ENCODE measurements at places on chromosomes 2 and 18.

DNA sequence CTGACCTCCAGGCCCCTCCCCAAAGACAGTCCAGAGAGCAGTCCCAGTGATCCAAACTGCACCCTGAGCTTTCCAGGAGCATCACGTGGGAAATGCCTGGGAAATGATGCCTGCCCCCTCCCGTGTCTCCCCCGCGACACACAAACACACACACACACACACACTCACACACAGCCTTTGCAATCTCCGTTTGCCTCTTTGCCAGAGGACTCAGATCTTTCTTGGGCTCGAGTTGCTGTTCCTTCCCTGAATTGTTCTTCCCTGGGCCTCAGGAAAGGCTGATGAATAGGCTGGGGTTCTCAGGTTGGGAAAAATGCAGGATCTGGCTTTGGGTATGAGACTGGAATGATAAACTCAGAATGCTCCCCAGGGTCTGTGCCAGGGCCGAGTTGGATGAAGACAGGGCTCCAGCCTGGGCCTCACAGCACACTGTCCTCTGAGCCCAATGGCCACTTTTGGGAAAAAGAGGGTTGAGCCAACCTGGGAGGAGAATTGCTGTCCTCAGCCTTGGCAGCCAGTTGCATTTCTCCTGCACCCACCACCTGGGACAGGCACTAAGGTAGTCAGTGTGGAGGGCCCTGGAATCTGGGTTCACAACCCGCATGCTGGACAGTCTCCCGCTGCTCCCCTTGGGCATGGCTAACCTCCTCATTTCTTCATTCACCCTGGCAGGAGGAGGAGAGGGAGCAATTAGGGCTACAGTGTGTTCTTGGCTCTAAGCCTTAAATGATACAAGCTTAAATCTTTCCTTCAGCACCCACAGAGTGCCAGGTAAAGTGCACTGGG lies 43.9 kb upstream of the ATP6V1B1 start:
- DNase-seq = no peak

- peak; percentile 64 for DNase-seq
Measured at GRCh38 chr18:76518123-76518859, 23.2 kb upstream of the ZNF516 start.

DNA sequence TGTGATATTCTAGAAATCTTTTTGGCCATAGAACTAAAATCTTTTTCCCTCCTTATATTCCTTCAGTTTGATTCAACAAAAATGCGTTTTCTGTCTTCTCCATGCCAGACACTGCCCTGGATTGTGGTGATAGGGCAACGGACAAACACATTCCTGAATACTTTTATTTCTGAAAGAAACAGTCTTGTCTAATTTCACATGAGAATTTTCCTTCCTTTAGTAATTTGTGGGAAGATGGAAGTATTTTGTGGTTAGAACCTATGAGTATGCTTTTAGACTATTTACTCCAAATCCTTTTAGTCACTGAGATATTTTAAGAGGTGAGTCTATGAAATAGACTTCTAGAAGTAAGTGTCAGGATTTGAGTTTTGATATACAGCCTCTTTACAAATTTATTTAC lies 49.6 kb downstream of the COL5A2 start:
- DNase-seq = no peak

- DNase-seq = no peak
Measured at GRCh38 chr2:158735822-158736580, 59.1 kb upstream of the DAPL1 start.

- no peak for DNase-seq
Measured at GRCh38 chr18:67410075-67411070, 106.1 kb downstream of the DSEL start.

GRCh38 chr2:209762563-209762962 lies 9.1 kb upstream of the UNC80 start:
- DNase-seq = no peak

- DNase-seq = no peak
Measured at GRCh38 chr2:186466743-186467142, 19.3 kb upstream of the ZC3H15 start.

DNA sequence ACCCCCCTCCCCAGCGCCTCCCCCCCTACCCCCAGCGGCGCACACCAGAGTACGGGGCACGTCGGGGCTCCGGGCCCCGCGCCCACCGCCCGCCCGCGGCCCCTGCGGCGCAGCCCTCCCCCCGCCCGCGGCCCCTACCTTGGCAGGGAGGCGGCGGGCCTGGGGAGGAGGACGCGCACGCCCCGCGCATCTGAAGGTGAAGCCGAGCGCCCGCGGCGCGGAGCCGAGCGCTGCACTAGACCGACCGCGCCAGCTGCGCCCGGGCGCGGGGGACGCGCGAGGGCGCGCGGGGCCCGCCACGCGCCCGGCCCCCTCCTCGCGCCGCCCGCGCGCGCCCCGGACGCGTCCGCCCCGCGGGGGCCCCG lies at the start of gene ZNF516:
Gene ZNF516 (minus strand): TSS at position 237 of the 365 bp plus-strand sequence. CDS start 52,188 bp downstream, outside the sequence.
- peak; percentile 60 for DNase-seq

GRCh38 chr2:210376694-210377093 lies 61.7 kb upstream of the MYL1 start:
- no peak for DNase-seq

DNA sequence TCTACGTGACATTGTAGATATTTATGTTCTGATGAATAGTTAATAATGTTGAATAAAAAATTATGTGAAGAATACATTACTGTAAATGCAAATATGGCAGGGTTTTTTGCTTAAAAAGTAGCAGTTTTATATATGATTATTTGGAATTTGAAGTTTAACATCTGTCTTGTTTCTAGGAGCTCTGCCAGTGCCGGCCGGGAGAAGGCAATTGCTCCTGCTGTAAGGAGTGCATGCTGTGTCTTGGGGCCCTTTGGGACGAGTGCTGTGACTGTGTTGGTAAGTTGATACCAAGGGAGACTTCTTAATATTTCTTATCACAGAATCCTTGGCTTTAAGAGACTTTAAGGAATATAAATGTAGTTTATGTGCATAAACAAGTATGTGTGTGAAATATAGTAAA lies 25.2 kb downstream of the TWSG1 start:
- no peak for DNase-seq

DNA sequence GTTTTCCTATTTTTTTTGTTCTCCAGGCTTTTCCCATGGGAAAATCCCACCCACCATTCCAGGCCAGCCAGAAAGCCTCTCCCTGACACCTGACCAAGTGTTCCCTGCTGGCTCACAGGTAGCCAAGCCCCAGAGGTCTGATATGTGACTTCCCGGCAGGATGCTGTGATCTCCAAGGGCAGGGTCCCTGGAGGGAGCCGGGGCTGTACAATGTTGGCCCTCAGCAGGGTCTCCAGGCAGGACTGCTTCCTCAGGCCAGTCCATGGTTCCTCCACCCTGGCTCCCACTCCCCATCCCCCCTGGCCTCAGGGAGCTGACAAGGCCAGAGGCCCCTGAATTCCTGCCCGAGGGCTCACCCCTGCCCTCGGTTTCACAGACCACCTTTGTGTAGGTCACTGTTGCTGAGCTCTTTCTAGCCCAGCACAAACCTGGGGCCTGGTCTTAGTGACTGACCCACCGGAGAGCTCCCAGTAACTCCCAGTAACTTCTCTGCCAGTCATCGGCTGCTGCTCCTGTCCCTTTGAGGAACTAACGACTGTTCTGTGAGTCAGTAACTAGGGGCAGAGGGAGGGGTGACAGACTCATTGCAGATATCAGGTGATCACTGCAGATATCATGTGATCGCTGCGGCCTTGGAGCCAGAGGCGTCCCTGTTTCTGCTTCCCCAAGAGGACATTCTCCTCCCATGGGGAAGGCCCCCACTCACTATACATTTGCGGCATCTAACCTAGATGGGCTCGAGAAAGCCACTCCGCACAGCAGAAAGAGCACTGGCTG lies 38.7 kb downstream of the SDC1 start:
- no peak for DNase-seq

GRCh38 chr2:15817748-15818147 lies 122.6 kb upstream of the MYCN start:
- no peak for DNase-seq

DNA sequence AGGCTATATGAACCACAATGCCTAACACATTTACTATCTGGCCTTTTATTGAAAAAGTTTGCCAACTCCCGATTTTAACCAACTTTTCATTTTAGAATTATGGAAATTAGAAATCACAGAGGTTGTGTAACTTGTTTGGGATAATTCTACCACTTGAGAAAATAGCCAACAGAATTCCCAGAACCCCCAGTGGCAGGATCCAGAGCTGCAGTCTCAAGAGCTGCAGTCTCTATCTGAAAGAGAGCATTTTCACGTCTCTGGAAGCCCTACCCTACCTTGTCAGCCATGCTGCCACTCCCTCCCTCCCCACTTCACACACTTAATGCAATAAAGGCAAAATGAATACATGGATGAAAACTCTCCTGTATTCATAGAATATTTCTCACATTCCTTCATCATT lies 23.4 kb upstream of the TSPYL6 start:
- no peak for DNase-seq

DNA sequence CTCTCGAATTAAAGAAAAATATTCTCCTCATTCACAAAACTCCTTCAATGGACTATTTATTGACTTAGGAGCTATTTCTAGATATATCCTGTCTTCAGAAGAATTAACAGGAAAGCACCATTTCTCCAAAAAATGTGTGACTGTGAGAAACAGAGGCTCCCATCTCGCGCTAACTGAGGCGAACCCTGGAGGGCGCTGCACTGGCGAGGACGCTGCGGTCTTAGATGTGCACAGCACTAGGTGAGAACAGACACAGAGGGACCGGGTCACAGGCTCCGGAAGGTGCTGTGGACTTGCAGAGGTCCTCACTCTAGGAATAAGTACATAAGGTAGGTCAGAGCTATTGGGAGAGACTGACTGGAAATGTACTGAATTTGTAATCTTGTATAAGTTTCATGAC lies 229.7 kb upstream of the SLC35G4 start:
- DNase-seq = no peak

DNA sequence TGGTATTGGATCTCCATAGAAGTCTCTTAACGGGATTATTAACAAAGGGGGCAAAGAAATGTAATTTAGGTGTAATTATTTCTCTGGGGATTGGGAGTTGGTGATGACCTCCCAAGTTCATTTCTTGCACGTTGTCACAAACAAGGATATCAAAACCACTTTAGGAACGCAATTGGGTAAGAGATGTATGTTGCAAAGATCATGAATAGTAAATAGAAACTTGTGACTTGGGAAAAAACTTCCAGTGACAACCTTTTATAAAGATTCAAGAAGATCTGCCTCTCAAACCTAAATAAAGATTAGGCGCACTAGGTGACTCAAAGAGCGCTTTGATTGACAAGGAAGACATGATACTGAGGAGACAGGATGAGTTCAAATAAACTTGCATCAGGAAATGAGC lies 127.8 kb upstream of the TRIB2 start:
- DNase-seq = no peak

- DNase-seq = no peak
Measured at GRCh38 chr18:3122851-3123250, 96.9 kb downstream of the MYOM1 start.

GRCh38 chr2:70964133-70964532 lies 14.3 kb upstream of the ANKRD53 start:
- no peak for DNase-seq

DNA sequence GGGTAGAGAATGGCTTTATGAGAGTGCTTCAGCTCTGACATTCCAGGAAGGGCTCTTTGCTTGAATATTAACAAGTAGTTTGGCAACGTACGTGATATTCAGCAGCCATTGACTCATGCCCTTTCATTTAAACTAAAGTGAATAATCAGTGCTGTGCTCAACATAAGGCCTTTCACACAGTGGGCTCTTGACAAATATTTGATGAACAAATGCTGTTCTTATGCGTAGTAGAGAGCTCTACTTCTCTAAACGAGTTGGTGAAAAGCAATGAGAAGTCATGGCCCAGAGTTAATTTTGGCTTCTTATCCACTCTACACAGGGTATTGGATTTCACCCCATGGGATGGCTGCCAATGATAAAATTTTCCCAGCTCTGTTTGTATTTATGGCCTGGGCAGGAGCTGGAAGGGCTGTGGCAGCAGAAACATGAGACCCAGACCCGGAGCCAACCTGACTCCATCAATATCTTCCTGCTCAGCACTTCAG lies 338.9 kb downstream of the CCDC85A start:
- peak; percentile 8 for DNase-seq

DNA sequence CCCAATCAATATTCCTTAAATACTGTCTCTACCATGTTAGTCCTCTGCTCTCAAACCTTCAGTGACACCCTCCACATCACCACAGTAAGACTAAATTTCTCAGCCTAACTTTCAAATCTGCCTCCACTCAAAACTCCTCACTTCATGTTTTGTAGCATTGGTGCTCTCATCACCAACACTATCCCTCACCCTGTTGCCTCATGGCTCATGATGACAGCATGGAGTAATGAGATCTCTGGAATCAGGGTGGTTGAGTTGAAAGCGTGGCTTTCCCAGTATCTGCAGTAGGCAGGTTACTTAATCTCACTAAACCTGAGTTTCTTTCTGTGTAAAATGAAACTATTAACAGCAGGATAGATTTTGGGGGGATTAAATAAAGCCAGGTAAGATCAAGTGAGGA lies 621.4 kb downstream of the NYAP2 start:
- no peak for DNase-seq

DNA sequence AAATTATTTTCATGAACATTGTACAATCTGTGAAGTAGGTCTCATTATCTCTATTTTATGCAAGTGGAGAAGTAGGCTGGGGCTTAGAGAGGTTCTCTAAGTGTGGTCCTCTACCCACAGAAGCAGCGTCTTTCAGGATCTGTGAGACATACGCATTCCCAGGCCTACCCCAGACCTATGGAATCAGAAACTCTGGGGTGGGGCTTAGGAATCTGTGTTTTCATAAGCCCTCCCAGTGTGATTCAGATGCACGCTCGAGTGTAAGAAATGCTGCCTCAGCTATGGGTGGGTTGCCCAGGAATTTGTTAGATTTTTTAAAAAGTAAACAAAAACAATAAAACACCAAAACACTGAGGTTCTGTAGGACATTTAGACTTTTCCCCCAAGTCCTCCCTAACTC lies 14.8 kb upstream of the ZAP70 start:
- no peak for DNase-seq

GRCh38 chr2:157831573-157832315 lies 44.4 kb downstream of the ACVR1 start:
- DNase-seq = no peak

- DNase-seq = peak; percentile 6
Measured at GRCh38 chr2:120013597-120014223, 833 bp downstream of the EPB41L5 start.

DNA sequence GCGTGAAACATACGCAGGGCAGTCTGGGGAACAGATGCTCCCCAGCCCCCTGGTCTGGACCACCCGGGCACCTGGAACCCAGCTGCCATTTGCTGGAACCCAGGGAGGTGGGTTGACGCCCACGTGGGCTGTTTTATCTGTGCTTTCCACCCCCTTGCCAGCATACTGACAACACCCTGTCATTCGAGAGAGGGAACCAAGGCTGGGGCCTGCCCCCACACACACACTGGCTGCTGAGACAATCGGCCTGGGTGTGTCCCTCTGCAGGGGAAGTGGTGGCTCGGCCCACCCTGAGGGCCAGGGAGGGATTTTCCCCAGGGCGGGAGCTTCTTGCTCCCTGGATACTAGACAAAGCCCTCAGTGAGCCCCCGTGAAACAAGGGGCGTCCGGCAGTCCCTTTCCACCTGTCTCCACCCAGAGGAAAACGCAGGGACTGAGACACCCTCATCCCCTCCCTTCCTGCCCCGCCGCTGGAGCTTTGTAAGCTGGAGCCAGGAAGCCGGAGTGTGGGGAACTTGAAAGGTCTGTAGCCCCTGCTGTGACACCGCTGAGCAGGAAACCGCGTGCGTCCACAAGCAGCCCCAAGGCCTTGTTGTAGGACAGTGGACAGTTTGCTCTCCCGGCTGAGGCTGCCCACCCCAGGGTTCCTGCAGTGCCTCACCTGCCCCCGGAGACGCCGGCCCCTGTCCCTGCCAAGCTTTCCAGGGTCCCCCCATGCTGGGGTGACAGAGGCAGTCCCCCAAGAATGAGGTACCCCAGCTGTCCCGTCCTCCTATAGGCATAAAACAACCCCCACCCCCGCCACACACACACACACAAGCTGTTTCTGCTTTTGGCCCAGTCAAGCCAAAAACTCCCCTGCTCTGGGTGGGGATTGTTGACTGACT lies 14.1 kb upstream of the KLF11 start:
- DNase-seq = no peak
